ENCODE measurements at places on chromosomes 1 and 21. TPM values are rescaled to one million over a fixed set of nuclear protein-coding genes. Genes with fewer than 3 reads are reported as not detected.

DNA sequence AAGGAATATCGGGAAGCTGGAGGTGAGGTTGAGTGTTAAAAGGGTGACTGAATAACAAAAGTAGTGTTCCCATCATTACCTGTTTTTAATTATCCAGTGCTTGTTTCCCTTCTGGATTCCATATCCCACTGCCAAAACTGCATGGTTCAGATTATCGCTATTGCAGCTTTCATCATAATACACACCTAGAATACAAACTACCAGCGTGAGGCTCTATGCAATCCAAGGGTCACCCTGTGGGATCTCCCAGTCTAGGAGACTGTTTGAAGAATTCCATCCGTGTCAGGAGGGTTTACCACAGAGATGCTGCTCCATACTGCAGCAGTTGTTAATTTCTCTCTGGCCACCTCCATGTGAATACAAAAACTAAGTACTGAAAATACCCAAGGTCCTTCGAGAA, 9.0 kb downstream of the CTSK start:
- DNase-seq: no peak

Gene ASCL5
- total RNA-seq: 1.3 TPM

GRCh38 chr1:8915446-8915845, 30.2 kb upstream of the CA6 start:
- no peak for DNase-seq

DNA sequence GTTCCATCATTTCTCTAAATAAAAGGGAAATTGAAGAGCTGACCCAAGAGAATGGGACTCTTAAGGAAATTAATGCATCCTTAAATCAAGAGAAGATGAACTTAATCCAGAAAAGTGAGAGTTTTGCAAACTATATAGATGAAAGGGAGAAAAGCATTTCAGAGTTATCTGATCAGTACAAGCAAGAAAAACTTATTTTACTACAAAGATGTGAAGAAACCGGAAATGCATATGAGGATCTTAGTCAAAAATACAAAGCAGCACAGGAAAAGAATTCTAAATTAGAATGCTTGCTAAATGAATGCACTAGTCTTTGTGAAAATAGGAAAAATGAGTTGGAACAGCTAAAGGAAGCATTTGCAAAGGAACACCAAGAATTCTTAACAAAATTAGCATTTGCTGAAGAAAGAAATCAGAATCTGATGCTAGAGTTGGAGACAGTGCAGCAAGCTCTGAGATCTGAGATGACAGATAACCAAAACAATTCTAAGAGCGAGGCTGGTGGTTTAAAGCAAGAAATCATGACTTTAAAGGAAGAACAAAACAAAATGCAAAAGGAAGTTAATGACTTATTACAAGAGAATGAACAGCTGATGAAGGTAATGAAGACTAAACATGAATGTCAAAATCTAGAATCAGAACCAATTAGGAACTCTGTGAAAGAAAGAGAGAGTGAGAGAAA, 38.4 kb downstream of the CENPF start:
- no peak for DNase-seq

GRCh38 chr1:162687870-162688269, 55.6 kb downstream of the DDR2 start:
- DNase-seq: no peak
